ENCODE measurements at places on chromosomes 6 and 20.

GRCh38 chr20:51531141-51531710, 11.3 kb downstream of the NFATC2 start:
- DNase-seq = no peak

DNA sequence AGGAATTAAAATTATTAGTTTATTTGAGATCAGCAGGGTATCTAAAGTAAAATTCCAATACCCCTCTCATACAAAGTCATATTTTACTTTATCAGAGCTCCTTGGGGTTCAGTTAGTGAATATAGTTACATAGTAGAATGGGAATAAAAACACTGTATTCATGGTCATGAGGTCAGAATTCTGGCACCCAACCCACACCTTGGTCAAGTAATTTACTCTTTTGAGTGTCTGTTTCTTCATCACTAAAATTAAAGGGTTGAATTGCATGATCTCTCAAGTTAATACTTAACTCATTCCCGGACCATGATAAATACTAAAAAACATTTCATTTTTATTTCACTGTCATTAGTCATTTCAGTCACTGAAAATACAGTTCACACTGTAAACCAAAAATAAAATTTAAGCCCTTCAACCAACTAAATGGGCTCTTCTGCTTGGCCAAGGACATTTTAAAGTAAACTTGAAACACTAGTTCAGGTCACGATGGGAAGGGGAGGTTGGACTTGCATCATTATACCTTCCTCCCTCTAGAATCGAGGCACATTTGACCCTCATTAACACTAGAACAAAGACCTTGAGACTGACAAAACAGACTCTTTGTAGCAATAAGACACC, 21.1 kb upstream of the HLA-DRB1 start:
- no peak for DNase-seq

GRCh38 chr20:34781220-34781619, 44.2 kb downstream of the NCOA6 start:
- DNase-seq = no peak

- no peak for DNase-seq
Observed at GRCh38 chr6:154356690-154357089, at the start of gene IPCEF1. TSS of gene IPCEF1 (minus strand) at chr6:154356803. CDS start at chr6:154265947, 90,856 bp downstream.

- DNase-seq = no peak
Observed at GRCh38 chr20:59103573-59103972, 60.0 kb upstream of the ZNF831 start.

GRCh38 chr6:570825-571224, 86.1 kb downstream of the HUS1B start:
- DNase-seq = no peak

Measured in SHP77 treated with DMSO at 0.1 percent for 48 hours (cell line).